ENCODE measurements at places on chromosomes 16 and 17.

DNA sequence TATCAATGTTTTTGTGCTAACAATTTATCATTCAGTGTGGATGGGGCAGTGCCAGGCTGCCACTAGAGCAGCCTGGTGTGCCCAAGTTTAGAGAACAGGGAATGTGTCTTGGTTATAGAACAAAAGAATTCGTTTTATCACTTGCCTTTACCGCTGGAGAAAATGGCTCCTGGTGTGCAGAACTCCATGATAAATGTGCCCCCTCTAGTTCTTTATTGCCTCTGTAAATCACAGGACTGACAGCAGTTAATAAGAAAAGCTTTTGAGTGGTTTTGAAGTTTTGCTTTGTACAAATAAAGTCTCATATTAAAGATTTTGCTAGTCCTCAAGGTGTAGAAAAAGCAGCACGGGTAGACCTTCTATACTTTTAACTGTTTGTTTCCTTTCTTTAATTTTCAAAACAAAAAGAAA is 28.2 kb upstream of the PSMD7 start:
- no peak for DNase-seq

GRCh38 chr17:50117202-50118051 is 12.5 kb downstream of the SAMD14 start:
- DNase-seq, result peak; percentile 83

GRCh38 chr17:80649200-80649644 is 104.6 kb downstream of the RPTOR start:
- no peak for DNase-seq

GRCh38 chr17:78875363-78876093 is 27.5 kb downstream of the CEP295NL start:
- DNase-seq, result peak; percentile 78

DNA sequence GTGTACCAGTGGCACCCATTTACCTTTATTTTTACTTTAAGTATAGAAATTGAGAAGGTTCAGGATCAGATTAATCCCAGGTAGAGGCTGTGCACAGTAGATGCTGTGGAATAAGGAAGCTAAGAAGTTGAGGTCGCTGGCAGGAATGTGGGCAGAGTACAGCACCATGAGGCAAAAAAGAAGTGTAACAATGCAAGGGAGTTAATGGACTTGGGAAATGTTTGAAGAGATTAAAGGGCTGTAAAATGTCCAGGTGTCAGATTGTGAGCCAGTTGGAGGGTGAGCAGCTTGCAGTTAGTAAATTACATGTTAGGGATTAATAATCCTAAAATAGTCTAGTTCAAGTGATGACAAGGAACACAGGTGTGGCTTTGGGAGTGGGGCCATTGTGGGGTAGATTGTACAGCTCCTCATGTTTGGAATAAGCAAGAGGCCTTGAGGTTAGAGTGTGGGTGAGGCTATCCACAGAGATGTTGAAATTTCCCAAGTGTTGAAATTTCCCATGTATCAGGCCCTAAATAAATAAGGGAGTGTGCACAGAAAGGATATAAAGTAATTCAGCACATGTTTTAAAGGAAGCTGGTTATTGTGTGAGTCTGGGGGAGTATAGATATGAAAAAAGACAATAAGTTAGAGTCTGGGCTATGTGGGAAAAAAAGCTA is 21.5 kb downstream of the TAT start:
- DNase-seq, result no peak

DNA sequence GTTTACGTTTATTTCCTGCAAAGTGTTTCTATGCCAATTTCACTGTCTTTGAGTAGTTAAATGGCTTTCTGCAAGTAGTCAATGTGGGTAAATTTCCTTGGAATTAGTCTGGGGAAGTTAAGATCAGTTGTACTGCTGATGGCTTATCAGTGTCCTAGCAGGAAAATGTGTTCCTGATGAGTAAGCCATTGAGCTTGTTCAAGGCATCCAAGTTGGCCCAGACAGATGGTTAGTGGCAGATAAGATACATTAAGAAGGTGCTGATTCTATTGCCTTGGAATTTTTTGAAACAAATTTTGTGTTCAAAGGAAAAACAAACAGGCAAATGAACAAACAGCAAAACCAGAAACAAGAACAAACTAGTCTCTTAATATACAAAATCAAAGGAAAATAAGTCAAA is 258.4 kb downstream of the MAP2K6 start:
- no peak for DNase-seq

DNA sequence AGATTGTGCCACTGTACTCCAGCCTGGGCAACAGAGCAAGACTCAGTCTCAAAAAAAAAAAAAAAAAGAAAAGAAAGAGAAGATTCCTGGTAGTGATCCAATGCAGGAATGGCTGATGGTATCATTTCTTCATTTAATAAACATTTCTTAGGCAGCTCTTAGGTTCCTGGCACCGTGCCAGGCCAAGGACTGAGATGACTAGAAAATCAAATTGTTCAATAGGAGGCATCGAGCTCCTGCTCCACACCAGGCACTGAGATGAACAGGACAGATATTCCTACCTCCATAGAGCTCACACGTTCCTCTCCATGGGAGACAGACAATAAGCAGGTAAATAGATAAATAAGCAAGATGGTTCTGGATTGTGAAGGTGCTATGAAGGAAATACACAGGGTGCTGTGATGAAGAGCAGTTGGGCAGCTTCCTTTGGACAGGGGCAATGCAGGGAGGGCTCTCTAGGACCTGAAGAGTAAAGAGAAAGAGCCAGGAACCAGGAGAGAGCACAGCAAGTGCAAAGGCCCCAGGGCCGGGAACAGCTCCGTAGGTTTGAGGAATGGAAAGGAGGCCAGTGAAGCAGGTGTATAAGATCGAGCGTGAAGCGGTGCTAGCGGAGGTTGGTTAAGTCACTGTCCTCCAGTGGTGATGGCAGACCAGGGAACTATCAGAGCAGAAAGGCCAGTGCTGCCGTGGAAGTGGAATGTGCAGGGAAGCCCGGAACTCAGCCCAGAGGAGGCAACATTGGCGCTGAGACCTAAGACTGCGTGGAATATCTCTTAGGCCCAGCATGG is 26.5 kb upstream of the CRHR1 start:
- no peak for DNase-seq

DNA sequence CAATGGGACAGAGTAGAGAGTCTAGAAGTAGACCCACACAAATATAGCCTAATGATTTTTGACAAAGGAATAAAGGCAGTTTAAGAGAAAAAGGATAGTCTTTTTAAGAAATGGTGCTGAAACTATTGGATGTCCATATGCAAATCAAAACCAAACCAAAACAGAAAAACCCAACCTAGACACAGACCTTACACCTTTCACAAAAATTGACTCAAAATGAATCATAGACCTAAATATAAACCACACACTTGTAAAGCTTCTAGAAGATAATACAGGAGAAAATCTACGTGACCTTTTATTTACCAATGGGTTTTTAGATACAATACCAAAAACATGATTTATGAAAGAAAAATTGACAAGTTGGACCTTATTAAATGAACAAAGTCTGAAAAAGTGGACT is 66.4 kb upstream of the MPHOSPH6 start:
- DNase-seq, result no peak

GRCh38 chr17:67737145-67737544 is 19.4 kb downstream of the NOL11 start:
- DNase-seq, result no peak

DNA sequence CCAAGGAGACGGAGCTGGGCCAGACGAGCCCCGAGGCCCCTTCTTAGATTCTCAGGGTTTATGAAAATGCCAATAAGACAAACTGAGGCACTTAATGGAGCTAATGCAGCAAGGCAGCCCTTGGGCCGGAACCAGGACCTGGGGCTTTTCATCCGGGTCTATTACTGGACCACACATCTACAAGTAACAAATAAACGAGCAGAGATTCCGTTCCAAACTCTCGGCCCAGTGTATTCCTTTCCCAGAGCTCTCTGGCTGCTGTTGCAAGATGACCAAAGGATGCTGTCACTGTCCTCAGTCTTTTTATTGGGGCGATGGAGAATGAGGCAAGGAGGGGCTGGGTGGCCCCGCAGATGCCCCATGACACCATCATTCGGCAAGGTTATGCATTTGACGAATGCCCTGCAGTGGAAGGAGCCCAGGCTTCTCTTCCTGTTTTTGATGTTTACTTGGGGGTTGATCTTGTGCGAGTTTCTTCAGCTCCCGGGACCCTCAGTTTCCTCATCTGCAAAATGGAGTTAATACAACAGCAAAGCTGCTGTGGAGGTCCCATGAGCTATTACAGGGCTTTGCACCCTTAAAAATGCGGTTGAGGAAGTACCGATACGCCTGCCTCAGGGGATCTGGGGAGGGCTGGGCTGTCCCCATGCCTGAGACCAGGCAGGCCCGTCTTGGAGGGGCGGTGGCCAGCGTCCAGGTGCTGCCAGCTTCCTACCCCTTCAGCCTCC is 1.1 kb upstream of the NTN1 start:
- no peak for DNase-seq

GRCh38 chr16:82756283-82756599 is 129.5 kb downstream of the CDH13 start:
- no peak for DNase-seq

GRCh38 chr16:54443352-54443751 is 156.8 kb upstream of the IRX3 start:
- no peak for DNase-seq

DNA sequence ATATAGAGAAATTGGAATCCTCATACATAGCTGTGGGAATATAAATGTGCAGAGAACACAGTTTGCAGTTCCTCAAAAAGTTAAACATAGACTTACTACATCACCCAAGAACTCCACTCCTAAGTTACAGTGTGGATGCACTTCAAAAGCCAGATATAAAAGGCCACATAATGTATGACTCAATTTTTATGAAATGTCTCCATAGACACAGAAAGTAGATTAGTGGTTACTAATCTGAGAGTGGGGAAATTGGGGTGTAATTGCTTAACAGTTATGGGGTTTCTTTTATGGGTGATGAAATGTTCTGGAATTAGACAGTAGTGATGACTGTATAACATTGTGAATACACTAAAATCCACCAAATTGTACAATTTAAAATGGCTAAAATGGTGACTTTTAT is 60.9 kb downstream of the CACNG1 start:
- no peak for DNase-seq

DNA sequence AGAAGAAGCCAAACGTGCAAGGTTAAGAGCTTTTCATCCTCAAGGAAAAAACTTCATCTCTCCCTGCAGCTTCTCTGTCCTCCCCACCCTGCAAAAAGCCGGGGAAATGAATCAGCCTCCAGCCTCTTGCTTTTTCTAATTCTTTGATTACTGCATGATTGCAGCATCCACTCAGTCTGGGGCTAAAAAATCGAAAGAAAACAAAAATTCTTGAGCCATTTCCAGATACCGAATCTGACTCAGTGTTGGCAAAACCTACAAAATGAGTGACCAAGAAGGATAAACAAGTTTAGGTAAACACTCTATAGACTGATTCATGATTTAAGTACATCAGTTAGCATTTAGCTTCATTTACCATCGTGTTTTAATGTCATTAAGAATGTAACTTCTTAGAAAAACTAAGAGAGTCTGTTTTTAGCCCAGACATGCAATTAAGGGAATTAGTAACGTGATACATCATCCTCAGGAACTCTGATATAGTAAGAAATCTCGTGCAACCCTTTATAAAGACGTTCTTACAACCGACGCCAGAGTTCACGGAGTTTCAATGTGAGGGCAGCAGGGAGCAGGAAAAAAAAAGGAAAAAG is 287.3 kb upstream of the FOXF1 start:
- DNase-seq, result no peak

DNA sequence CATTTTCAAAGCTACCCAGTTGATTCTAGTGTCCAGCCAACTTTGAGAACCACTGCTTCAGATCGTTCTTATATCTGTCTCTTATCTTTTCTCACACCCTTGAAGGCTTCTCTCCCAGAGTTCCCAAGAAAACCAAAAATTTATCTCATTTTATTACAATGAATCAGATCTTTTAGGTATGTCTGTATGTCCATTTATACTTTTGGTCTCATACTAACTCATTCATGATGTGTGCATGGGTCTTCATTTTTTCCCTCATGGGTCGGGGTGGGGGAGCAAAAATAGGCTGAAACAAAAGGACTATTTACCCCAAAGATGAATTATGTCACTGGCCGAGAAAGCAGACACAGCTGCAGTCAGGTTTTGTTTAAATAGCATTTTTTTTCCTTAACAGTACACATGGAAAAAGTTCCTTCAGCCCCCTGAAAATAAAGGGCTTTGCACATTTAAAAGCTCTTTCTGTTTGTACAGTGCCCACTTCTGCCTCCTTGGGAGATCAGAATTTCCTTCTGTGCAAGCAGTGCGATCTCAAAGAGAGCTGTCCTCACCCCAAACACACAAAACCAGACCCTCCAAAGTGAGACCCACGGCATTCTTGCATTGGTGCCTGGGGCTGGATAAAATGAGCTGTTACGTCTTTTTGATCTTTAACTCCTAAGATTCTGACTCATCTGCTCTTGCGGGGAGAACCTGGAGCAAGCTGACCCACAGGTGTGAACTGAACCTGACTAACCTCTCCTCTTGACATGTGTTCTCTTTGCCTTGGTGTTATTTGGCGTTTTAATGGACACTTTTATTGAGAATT is 251.2 kb upstream of the ELAC2 start:
- DNase-seq, result no peak

DNA sequence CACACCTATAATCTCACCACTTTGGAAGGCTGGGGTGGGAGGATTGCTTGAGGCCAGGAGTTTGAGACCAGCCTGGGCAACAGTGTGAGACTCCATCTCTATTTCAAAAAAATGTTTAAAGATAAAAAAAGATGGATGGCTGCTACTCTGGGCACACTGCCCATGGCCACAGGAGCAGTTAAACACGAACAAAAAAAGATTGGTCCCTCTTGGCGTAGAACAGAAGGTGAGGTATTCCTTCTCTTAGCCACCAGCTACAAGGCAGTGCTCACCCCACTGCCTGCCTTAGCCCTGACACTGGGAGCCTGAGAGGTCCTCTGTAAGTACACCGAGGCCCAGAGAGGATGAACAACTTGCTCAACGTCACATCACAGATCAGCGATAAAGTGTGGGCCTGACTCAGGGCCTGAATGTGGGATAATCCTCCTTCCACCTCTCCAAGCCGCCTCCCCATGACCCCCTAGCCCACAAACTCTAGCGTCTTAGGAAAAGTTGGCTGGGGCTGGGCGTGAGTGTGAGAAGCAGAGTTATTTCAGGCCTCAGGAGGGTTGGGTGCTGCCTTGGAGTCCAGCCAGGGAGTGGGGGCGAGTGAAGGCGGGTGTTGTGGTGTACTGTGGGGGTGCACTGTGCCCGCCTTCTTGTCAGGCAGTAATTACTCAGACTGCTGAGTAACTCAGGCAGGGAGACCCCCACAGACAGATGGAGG is 2.3 kb upstream of the DPH1 start:
- DNase-seq, result no peak

GRCh38 chr16:57419506-57419905 is 14.9 kb downstream of the CCL17 start:
- DNase-seq, result no peak

DNA sequence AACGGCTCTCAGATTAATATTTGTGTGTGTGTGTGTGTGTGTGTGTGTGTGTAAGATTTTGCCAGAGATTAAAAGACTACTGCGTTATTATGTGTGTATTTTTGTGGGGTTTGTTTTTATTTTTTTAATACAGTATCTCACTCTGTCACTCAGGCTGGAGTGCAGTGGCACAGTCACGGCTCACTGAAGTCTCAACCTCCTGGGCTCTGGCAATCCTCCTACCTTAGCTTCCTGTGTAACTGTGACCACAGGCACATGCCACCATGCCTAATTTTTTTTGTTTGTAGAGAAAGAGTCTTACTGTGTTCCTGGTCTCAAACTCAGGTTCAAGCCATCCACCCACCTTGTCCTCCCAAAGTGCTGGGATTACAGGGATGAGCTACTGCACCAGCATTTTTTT is 87.2 kb downstream of the CYB561 start:
- no peak for DNase-seq

Measured in kidney (tissue), 22 donors.